Ureter (tissue), 1 donor: ENCODE measurements at places on chromosomes 6 and 20.

GRCh38 chr20:19876828-19877460 lies 118.9 kb downstream of the RIN2 start:
- DNase-seq: no peak

GRCh38 chr6:63502156-63502555 lies 70.1 kb upstream of the LOC128125822 start:
- DNase-seq: no peak

DNA sequence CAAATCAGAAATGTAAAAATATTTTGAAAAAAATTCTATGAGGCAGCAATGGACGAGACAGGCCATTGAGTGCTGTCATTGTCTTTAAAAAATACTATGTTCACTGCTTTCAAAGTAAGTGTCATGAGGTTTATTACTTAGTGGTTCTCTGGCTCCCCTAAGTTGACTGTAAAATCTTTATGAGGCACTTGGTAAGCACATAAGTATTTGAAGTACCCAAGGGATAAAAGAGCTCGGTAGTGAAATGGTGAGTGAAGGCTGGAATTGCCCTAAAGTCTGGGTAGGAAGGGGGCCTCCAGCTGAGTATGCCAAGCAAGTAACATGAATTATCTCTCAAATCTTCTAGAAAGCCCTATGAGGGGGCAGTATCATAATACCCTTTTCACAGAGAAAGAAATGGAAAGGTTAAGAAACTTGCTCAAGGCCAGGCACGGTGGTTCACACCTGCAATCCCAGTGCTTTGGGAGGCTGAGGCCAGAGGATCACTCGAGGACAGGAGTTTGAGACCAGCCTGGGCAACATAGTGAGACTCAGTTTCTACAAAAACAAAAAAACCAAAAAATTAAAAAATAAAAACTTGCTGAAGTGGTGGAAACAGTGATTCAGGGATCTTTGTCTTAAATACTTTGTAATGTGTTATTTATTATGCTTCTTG lies 5.5 kb upstream of the CTCFL start:
- no peak for DNase-seq

- peak; percentile 43 for DNase-seq
Observed at GRCh38 chr20:50762045-50762422, 30.7 kb downstream of the PARD6B start.

DNA sequence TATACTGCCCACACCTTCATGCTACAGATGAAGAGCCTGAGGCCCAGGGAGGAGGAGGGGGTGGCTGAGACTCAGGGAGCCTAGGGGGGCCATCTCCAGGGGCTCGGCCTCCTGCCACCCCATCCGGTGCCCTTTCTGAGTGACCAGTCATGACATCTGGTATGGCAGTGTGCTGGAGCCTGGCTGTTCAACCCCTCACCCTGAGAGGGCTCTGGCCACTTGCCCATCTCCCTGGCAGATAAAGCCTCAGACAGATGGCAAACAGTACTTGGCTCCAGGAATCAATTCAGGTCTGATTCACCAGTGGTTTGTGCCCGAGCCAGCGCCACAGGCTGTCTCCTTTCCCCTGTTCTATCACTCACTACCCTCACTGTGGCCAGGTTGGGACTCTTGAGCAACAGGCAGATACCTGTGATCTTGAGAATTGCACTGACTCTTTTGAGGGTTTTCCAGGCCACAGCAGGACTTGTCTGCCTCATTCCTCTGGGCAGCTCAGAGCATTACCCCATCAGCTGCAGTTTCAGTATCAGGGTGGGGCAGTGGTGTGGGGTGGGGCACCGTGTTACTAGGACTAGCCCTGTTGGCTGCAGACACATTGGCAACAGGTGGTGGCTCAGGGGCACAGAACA lies 22.8 kb downstream of the SRSF3 start:
- DNase-seq: peak; percentile 77

GRCh38 chr20:11274141-11274594 lies 600.4 kb upstream of the JAG1 start:
- peak; percentile 50 for DNase-seq

- DNase-seq: no peak
Observed at GRCh38 chr6:134689641-134690040, 260.3 kb downstream of the ALDH8A1 start.

DNA sequence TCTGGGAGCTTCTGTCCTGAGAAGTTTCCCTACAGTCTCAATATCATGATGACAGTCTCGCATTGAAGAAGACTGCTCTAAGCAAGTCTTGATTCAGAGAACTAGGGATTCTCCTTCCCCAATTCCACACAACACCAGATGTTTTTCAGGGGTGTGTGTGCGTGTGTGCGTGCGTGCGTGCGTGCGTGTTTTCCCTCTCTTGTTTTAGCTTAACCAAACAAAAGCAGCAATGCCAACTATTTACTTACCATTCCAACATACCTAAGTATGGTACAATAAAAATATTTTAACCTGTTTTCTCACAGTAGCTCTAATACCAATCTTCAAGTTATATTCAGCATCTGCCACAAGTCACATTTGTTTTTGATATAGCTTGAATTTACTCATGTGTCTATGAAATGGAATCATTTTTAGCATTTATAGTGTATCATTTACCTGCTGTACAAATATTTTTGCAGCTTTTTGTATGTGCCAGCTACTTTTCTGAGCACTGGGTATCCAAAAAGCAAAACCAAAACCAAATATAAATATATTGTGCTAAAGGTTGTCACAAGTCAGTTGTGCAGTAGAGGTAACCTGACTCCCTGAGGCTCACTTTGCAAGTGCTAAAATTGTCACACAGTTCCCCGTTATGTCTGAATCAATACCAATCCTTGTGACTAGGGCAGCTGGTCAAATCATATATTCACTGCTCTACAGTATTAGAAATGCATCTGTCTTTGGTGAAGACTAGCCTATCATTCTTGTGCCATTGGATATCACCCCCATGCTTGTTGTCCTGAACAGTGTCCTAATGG lies 21.7 kb upstream of the MYLIP start:
- no peak for DNase-seq

DNA sequence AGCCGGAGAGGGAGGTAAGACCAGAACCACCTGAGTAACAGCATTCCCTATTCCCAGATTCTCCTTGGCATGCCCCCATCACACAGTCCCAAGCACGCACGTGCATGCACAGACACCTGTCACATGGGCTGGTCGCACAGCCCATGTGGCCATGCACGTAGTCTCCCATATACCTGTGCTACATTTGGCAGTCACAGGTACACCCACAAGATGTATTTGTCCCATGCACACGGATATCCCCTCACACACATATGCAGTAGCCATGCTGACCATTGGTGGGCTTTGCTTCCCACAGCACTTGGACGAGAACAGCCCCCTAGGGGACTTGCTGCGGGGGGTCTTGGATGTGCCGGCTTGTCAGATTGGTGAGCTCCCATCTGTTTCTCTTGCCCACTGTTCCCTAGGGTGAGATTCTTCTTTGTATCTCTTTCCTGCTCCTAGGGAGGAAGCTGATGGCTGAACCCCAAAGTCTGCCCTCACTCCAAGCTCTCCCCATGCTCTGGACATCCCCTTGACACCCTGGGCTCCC lies 31.9 kb downstream of the PLCG1 start:
- DNase-seq: no peak

DNA sequence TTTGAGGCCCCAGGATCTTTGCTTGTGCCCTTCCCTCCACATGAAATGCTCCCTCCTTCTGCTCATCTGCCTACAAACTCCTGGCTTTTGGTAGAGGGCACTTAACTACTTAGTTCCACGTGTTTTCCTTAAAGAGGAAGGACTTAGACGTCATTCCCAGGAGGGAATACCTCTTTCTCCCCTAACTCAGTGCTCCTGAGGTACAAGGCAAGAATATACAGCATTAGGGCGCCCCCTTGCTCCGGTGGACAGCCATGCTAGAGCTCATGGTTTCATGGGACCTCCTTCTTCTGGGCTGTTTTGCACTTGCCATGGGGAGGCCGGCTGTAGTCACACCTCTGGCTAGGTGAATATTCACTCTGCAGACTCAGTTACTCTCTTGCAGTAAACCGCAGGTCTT lies 93.8 kb upstream of the LY86 start:
- DNase-seq: no peak

- DNase-seq: peak; percentile 26
Observed at GRCh38 chr6:169965657-169966311, 214.4 kb downstream of the ERMARD start.

DNA sequence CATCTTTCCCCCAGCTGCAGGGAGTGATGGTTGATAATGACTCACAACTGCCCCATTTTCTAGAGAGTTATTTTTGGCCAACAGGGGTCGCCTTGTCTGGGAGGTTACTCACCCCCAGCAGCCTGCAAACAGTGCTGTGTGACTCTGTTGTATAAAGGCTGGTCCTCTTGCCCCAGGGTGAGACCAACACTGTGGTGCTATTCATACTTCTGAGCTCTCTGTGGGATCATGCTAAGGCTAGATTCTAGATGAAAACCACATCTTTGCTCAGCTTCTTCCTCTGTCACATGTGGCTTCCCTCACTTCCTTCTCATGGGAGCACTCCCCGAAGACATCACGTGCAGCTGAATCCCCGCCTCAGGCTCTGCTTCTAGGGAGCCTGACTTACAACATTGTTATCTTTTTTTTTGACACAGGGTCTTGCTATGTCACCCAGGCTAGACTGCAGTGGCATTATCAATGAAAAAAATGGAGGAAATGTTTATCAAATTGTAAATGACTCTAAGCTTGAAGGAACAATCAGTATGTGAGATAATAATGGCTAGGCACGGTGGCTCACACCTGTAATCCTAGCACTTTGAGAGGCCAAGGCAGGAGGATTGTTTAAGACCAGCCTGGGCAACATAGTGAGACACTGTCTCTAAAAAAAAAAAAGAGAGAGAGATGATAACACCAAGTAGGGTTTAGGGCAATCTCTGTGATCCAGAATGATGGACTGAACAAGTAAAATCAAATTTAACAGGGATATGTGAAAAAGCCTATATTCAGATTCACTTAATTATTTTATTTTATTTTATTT lies 55.7 kb upstream of the SLC23A2 start:
- DNase-seq: no peak

GRCh38 chr6:63188828-63189227 lies 22.4 kb upstream of the FKBP1C start:
- DNase-seq: no peak

DNA sequence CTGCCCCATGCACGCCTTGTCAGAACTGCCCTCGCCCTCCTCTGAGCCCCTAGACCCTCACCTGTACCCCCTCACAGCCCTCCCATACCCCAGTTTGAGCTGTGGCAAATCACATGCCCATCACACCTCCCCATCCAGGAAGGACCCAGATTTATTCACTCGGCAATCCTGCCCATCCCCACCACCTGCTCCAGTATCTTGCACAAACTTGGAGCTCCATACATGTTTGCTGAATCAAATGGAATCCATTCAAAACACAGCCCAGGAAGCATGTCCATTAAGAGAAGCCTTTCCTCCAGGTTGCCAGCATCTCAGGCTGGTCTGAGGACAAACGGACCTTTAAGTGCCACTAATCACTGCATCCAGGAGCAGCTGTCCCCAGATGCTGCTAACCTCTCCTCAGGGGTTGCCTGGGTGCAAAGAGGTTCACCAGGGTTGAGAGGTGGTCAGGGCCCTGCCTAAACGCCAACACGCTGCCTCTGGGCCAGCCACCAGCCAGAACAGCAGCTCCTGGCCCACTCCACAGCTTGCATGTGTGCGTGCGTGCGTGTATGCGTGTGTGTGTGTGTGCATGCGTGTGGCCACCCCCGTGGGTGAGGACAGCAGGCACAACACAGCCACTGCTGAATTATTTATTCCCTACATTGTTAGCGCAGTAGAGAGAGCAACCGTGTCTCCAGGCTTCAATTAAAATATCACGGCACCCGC lies 31.0 kb downstream of the GRM4 start:
- DNase-seq: no peak

DNA sequence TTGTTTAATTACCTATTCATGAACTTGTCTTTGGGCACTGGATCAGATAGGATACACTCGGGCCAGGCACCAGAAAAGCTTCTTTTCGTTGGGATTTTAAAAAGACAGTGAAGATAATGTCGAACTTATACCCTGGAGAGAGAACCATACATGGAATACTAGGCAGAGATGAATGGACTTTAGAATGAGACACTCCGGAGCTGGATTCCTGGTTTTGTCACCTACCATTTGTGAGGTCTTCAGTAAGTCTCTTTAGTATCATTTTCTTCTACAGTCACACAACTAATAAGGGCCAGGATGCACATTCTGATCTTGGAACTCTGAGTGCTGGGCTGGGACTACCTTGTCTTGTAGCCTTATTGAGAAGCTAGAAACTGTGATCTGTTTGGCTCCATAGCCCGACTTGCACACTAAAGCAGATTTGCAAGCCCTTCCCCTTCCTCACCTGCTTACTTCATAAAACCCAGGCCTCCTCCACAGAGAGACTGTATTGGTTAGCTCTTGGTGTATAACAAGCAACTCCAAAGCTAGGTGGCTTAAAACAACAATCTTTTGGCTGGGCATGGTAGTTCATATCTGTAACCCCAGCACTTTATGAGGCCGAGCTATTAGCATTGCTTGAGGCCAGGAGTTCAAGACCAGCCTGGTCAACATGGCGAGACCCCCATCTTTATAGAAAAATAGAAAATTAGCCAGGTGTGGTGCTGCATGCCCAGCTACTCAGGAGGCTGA lies 7.4 kb upstream of the IFT52 start:
- DNase-seq: no peak

DNA sequence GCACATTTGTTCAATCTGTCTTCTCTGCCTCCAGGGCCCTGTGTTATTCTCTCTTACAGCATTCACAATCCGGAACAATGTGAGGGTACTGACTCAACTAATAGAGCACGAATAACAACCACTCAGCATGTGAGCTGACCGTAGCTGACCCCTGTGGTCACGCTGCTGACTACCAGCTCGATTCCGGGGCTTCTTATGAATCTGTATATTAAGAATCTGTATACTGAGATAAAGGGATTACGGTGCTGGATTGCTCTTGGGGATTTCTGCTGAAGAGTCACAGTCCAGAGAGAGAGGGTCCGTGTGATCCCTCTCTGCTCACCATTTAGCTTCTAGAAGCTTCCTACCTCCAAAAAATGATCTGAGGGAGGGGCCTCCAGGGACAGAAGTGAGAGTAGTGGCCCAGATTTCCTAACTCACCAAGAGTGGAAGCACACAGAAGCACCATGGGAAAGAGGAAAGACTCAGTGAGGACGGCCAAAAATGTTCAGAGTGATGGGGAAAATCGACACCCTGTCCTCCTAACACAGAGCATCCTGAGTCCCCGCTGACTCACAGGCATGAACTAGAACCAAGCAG lies 156.2 kb downstream of the THBS2 start:
- no peak for DNase-seq

DNA sequence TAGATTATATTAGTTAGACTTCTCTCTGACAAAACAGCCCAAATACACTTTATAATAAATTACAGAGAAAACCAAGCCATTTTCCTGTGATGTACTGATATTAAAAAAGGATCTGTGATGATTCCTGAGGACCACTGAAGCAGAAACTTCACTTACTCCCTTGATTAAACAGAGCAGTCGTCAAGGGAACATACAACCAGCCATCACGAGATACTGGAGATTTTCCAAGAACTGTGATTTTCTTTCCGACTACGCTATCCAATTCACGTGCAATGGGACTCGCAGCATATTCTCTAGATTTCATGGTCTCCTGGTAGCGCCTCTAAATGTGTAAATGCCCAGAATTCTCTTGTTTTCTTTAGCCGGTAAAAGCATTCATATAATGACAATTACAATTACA lies 377.4 kb downstream of the PHF3 start:
- no peak for DNase-seq

- DNase-seq: no peak
Observed at GRCh38 chr6:33784787-33785186, 4.1 kb downstream of the LEMD2 start.

- DNase-seq: peak; percentile 72
Observed at GRCh38 chr20:23622839-23623343, 14.9 kb downstream of the CST3 start.

- DNase-seq: no peak
Observed at GRCh38 chr20:59412875-59413284, 112.5 kb downstream of the EDN3 start.
